Psoas muscle (tissue), 8 donors: ENCODE measurements at places on chromosomes 5 and 9. TPM values are rescaled to one million over a fixed set of nuclear protein-coding genes. Genes with fewer than 3 reads are reported as not detected.

GRCh38 chr5:89353837-89354551, 471.0 kb upstream of the MEF2C start:
- no peak for DNase-seq

- no peak for DNase-seq
Observed at GRCh38 chr5:81761970-81762369, 11.1 kb upstream of the SSBP2 start.

Gene NSG2
- polyA plus RNA-seq = 2.1 TPM

- no peak for DNase-seq
Observed at GRCh38 chr5:156655732-156656131, 194.4 kb upstream of the PPP1R2B start.

Gene OR2S2
- polyA plus RNA-seq = not detected

Gene PCDH12
- 1.4 TPM for polyA plus RNA-seq

DNA sequence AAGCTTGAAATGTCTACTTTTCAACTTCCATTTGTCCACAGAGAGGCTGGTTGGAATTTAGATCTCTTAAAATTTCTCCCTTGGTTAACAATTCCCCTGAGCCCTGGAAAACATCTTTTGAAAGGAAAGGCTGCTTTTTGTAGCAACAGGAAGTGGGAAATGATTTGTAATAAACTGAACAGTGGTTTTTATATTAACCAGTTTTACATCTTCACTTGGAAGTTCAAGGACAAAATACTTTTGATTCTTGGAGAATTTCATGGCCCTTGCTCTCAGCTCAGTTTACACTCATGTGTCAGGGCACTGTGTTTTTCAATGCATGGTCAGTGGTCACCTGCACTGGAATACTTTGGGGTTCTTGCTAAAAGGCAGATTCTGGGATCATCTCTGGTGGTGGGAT, 9.9 kb downstream of the MLANA start:
- no peak for DNase-seq

DNA sequence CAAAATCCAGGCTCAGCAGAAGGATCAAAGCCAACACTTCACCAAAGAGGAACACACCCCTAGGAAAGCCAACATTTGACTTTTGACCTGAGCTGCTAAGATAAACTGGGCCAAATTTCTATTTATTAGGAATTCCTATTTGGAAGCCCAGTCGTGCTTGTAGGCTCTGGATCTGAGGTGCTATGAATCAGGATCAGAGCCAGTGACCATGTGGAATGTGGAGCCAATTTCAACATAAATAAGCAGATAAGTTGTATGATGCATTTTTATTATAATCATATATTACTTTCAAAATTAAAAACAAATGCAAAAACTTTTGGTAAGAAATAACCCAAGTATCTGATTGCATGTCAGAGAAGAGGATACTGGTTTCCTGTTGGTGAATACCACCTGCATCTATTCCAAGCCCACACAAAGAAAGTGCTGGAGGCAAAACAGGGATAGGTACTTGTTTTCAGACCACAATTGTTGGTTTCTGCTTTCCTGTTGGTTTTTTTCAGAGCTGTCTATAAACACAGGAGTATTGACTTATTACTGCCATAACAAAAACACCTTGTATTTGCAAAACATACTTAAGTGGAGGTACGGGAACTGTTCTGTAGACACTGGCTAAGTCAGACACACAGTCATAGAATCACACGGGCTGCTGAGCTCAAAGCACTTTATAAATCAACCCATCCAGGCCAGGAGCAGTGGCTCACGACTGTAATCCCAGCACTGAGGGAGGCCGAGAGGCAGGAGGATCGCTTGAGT, 52.8 kb downstream of the ARL15 start:
- no peak for DNase-seq

DNA sequence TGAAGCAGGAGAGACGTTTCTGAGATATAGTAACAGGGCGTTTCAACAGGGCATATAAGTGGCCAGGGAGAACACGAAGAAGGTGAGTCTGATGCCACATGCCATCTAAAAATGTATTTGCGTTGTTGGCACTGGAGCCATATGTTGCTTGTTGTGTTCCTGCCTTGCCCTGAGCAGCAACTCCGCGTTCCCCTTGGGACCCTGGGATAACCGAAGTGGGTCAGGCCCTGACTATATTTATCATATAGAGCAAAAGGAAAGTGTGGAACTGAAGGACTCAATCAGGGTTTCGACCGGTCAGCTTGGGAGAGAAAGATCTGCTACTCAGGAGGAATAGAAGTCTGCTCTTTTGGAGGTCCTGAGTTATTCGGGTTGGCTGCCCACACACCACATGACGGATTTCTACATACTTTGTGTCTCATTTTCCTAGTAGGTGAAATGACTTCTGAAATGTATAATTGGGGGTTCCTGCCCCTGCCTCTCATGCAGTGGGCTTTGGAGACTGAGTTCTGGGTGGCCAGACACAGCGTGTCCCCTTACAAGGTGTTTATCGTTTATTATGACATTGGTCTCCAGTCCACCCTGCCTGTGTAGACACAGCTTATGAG, 3.0 kb downstream of the STC2 start:
- no peak for DNase-seq

Gene NR4A3
- polyA plus RNA-seq = 2.0 TPM

- DNase-seq = no peak
Observed at GRCh38 chr5:74028406-74028805, 402.4 kb downstream of the ARHGEF28 start.

DNA sequence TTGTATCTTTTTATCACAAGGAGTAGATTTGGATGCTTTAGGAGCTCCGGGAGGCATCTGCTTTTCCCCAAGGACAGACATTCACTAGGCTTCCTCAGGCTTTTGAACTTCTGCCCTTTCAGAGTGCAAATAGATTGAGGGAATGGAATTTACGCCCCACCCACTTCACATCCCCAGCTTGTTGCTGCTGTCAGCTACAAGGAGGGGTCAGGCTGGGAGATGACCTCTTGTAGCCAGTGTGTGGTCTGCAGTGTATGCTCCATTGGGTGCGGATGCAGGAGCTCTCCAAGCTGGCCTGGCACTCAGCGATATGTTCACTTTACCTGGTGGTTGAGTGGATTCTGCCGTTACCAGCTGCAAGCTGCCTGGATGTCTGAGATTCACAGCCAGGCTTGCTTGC, 6.4 kb downstream of the TNFSF15 start:
- DNase-seq = no peak

DNA sequence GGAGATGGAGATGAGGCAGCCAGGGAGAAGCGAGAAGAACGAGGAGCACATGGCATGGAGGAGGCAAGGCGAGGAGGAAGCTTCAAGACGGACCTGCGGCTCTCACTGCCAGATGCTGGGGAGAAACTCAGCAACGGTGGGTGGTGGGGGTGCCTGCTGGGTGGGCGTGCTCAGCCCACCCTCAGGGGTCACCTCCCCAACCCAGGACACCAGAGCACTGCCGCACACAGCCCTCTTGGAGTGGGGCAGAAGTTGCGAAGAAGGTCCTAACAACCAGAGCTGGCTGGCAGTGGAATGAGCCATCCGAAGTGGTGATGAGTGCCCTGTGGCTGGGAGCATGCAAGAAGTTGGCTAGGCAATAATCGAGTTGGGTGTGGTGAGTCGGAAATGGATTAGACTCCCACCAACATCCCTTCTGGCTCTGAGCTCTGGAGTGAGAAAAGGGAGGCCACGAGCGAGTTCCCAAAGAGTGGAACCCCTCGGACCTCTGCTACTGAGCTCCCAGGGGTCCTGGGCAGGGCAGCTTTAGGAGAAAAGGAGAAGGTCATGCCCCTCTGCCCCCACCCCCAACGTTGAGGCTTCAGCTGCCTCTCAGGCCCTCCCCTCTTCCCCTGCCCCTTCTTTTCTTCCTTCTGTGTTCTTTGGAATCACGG, 212.7 kb upstream of the MVB12B start:
- DNase-seq = no peak

Gene IFNA2
- not detected for polyA plus RNA-seq

DNA sequence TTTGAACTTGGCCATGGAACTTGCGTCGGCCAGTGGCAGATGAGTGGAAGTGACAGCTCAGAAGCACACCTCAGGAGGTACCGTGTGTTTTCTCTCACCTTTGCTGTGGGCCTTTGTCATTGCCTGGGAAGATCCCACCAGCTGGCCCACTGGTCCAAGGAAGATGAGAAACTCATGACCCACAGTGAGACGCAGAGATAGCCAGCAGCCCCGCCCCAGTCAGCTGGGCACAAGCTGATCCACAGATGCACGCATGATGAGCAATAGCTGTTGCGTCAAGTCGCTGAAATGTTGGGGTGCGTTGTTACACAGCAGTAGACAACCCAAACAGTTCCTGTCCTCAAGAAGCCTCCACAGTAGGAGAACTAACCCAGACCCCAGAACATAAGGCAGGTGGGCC, 30.8 kb upstream of the UNC5A start:
- no peak for DNase-seq

DNA sequence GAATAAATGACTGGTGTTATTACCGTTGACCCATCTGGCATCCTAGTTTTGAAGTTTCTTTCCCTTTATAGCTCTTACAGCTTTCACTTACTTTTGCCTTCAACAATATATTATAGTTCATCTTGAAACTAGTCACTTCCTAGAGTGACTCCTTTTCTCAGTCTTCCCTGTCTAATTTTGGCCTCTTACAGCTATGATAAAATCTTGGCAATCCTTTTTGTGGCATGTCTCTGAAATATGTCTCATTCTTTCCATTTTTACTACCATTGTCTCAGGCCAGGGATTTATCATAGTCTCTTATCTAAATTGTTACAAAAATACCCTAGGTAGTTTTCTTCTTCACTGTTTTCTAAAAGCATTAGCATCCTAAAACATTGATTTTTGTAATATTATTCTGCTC, 621.3 kb upstream of the ZNF608 start:
- no peak for DNase-seq

DNA sequence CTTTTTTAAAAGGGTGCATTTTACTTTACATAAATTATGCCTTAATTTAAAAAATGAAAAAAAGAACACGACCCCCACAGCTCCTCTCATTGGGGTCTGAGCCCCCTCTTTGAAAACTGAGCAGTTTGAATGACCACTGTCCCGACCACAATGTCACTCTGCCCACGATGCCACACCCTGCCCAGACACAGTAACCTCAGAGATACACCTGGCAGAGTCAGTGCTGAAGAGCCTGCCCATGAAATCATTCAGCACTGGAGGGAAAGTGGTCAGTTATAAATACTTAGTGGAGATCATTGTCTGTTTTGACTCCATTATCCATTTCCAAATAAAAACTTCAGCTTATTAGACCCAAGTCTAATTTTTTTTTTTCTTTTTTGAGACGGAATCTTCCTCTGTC, 49.3 kb downstream of the DNAJC21 start:
- no peak for DNase-seq

GRCh38 chr9:111831371-111832108, 36.8 kb upstream of the SHOC1 start:
- no peak for DNase-seq

Gene NPR2
- polyA plus RNA-seq = 8.7 TPM

Gene ACTBL2
- not detected for polyA plus RNA-seq

Gene MLANA
- not detected for polyA plus RNA-seq

- no peak for DNase-seq
Observed at GRCh38 chr5:154349626-154350264, 96.1 kb upstream of the SAP30L start.

DNA sequence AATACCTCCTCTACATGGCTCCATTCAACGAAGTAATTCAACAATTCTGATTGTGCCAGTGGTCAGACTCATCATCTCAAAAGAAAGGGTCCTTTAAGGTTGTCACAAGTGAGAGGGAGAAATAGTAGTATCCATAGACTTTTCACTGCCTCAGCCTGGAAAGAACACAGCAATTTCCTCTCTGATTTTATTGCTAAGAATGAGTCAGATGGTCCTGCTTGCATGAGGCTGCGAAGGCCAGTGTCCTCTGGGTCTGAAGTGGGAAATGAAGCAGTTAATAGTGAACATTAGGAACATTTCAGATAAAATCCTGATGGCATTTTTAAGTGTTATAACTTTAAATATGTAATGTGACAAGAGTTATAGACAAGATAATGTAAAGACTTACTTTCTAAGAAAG, 979.0 kb downstream of the EFNA5 start:
- no peak for DNase-seq

DNA sequence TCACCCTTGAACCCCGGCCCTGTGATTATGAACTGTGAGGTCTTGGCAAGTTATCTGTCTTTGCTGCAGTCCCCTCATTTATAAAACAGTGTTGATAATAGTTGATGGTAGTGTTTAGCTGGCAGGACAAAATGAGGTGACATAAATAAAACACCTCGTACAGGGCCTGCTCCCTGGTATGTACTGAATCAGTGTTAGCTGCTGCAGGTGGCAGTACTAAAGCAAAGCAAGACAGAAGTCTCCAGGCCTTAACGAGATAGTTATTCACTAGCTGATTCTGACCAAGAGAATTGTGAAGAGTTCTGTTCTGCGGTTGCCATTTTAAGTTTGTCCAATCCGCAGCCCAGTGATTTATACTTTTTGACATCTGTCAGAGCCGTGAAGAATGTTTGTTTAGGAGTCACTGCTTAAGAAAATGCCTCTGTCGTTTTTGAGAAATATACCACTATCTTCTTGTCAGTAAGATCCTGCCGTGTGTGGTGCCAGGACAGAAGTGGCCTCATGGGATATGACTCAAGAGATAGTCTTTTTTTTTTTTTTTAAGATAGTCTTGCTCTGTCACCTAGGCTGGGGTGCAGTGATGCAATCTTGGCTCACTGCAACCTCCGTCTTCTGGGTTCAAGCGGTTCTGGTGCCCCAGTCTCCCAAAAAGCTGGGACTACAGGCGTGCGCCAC, 75.9 kb downstream of the KDM4C start:
- no peak for DNase-seq

Gene NUDT12
- polyA plus RNA-seq = 6.8 TPM

- DNase-seq = no peak
Observed at GRCh38 chr9:83204047-83204446, 141.1 kb upstream of the RASEF start.

GRCh38 chr9:31590091-31590490, 794.4 kb upstream of the ACO1 start:
- DNase-seq = no peak

Gene TMEM252
- not detected for polyA plus RNA-seq

DNA sequence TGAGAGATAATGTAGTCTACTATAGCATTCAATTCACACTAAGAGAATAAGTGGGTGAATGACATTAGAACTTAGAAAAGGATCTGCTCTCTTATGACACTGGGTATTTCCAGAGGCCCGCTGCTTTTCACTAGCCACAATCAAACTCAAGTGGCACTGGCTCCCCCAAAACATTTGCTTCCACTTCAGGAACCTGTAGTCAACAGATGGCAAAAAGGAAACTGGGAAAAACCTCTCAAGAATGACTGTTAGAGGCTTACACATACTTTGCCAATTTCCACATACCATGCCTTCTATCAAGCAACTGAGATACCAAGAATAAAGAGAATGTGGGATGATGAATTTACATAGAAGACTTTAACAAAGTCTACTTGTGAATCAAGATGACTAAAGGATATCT, 11.2 kb downstream of the POC5 start:
- DNase-seq = no peak

DNA sequence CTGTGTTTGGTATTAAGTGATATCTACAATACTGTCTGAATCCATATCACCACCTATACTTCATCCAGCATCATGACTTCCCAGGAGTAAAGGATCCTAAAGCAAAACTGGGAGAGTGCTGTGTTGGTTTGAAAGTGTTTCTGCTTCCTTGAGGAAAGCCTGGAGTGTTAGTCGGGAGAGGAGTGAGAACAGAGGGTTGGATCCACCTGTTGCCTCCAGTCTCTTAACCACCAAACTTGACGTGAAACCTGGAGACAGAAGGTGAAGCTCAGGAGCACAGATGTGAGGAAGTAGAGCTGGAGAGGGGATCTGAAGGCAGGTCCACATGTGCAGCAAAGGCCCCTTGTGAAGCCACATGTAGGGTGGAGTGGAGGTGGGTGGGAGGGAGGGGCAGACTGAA, 88.2 kb downstream of the EGFLAM start:
- no peak for DNase-seq

Gene PCDHB8
- 0.26 TPM for polyA plus RNA-seq

- DNase-seq = peak; percentile 74
Observed at GRCh38 chr5:160199410-160199911, 29.8 kb upstream of the FABP6 start.

Gene TEX48
- polyA plus RNA-seq = not detected
